ENCODE measurements at places on chromosomes 6 and 20.

DNA sequence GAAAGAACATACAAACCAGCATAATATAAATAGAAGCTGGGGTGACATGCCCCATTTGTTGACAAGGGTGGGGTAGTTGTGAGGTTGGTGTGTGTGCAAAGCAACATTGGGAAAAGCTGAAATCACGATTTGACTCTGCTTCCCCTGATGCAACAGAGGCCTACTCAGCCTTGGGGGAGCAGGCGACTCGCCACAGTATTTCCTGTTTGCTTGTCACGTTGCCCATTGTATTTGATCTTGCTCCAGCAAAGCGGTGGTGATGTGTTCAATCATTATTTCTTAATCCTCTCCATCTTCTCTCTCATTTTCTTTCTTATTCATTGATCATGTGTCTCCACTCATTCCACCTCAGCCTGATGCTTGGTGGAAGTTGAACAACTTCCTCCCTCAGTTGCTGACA is 165.8 kb upstream of the CITED2 start:
- DNase-seq, result peak; percentile 81

DNA sequence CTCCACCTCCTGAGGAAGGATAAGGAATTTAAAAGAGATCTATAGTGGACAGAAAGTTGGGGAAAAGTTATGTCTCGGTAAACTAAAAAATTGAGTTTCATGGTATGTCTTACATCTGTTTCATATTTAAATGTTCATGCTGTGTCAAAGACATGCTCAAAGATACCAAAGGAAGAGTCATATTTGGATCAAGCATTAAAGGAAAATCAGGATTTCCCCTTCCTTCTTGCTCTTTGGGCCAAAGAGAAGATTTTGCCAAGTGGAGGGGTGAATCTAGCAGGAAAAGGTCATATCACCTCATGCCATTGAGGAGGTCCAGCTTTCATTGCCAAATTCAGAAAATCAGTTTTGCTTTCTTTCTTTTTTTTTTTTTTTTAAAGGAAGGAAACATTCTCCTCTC is 192.4 kb downstream of the OGFRL1 start:
- no peak for DNase-seq

GRCh38 chr20:4052139-4052480 is 36.8 kb upstream of the RNF24 start:
- DNase-seq, result no peak

- peak; percentile 84 for DNase-seq
These were observed at the start of gene GFOD1 for GRCh38 chr6:13487122-13488014. Gene GFOD1, minus strand, starts transcription at chr6:13487600. Its CDS starts 710 bp downstream, at chr6:13486890.

DNA sequence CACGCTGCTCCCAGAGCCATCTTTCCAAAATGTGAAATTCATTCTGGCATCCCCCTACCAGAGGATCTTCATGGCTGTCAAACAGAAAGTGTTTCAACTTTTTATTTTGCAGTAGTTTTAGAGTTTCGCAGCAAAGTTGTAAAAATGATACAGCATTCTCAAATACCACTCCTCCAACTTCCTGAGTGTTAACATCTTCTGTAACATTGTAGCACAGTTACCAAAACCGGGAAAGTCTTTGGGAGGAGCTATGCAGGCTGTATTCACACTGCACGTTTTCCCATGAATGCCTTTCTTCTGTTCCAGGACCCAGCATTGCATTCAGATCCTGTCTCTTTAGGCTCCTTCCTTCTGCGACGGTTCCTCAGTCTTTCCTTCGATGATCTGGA is 30.1 kb downstream of the CDYL start:
- no peak for DNase-seq

GRCh38 chr6:158481690-158482473 is 78.0 kb upstream of the TMEM181 start:
- DNase-seq, result peak; percentile 80

GRCh38 chr6:105797983-105798453 is 288.1 kb upstream of the PRDM1 start:
- peak; percentile 92 for DNase-seq

DNA sequence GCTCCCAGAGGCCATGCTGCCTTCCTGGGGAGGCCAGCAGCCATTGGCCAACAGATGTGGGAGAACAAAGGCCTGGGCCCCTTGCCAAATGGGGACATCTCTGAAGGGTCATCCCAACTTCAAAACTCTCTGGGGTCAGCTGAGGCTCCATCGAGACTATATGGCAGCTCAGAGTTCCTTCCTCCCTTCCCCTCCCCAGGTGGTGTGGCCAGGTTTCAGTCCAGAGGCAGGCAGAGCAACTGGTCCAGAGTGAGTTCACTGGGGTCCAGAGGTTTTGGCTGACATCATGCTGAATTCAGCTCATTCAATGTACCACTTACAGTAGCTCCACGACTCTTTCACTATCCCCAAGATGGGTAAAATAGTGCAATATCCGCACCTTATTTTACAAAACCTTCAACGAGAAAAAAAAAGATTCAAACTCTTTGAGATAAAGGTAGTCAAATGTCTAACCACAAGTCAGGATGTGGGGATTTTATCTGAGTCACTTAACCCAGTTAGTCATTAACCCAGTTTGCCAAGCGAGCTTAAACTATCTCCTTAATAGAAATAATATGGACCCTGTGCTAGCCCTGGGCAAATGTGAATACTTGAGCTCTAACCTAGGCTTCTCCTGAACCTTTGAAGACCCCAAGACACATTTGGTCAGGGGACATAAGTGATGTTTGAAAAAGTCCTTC is 108.4 kb upstream of the PLEKHG1 start:
- DNase-seq, result peak; percentile 48

DNA sequence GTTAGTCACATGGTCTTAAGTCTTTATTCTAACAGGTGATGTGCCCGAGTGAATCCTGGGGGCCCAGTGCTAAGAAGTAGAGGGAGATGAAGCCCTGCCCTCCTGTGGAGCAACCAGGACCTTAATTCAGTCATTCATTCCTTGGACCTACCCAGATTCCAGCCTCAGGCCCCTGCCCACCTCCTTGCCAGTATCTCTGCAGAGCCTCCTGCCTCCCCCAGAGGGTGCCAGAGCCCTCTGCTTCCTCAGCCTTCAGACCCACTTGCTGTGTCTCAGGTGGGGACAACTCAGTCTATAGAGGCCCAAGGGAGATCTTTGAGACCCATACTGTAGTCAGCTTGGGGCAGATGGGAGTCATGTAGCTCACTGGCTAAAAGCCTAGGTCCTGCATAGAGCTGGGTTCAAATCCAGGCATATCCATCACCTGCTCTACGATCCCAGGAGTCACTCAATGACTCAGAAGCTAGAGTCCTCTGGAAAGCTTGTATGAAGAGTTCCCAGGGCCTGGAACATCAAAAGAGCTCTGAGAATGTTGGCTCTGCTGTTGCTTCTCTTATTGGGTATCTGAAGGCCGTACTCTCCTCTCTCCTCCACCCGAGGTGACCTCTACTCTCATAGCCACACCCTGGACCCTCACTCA is 3.9 kb upstream of the SIGLEC1 start:
- peak; percentile 48 for DNase-seq

DNA sequence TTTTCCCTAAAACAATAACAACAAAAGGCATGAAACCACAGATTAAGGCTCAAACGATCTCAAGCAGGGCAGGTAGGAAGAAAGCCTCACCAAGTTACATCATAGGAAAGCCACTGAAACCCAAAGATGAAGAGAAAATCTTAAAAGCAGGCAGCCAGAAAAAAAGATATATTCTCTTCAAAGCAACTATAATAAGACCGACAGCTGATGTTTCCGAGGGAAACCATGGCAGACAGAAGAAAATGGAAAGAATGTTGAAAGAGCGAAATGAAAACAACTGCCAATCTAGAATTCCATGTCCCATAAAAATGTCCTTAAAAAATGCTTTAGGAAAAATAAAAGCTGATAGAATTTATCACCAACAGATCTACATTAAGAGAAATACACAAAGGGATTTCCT is 161.5 kb upstream of the THBS2 start:
- DNase-seq, result peak; percentile 10

Measured in fibroblast of skin of right quadriceps (primary cell).